ENCODE measurements at places on chromosomes 13 and 19.

GRCh38 chr19:49888510-49888824 is 8.2 kb downstream of the IL4I1 start:
- no peak overlapping the region for H3K27ac ChIP-seq
- H3K36me3 ChIP-seq: peaks cover 11% of the 10 kb centered on the region
- no peak overlapping the region for H3K4me3 ChIP-seq
- H3K4me1 ChIP-seq: no peaks in the 10 kb centered on the region
- no peaks in the 10 kb centered on the region for H3K27me3 ChIP-seq
- no peak for DNase-seq

DNA sequence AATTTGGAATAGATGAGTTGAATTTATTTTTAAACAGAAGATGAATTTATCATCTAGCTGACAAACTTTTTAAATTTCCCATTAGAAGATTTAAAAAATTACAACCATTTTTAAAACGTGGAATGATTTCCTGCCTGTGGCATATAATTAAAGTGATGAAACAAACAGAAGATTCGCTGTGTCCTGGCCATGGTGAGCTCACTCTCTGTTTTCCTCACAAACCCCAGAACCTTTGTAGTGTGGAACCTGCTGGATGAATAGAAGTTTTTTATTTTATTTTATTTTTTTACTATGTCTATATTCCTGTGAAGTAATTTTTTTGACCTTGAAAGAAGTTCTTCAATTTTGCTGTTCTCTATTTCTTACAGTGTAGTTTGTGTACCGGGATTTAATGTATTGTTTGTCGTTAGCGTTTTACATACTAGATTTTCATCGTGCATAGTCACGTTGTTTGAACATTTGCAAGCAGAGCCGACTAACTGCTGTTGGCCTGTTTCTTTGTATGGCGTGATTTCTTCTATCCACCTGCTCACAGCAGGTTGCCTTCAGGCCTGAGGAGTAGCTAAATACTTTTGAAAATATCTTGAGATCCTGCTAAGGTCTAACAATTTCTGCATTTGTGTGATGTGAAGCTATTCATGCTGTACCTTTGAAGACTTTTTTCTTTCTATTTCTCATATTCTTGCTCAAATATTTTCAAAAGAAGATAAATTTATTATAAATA is 149.2 kb downstream of the GGACT start:
- H3K4me1 ChIP-seq: peaks cover 11% of the 10 kb centered on the region
- no peak overlapping the region for H3K27ac ChIP-seq
- H3K4me3 ChIP-seq: no peak overlapping the region
- H3K27me3 ChIP-seq: no peaks in the 10 kb centered on the region

GRCh38 chr13:72694314-72694713 is 33.1 kb downstream of the MZT1 start:
- no peak overlapping the region for H3K4me3 ChIP-seq
- H3K27ac ChIP-seq: peak overlapping the region; percentile 47
- no peaks in the 10 kb centered on the region for H3K27me3 ChIP-seq
- peaks cover 20% of the 10 kb centered on the region for H3K4me1 ChIP-seq
- no peaks in the 10 kb centered on the region for H3K36me3 ChIP-seq

- H3K4me3 ChIP-seq: no peak overlapping the region
- no peak for DNase-seq
- peaks cover 3% of the 10 kb centered on the region for H3K4me1 ChIP-seq
- H3K27me3 ChIP-seq: no peaks in the 10 kb centered on the region
- no peak overlapping the region for H3K27ac ChIP-seq
- no peaks in the 10 kb centered on the region for H3K36me3 ChIP-seq
These were observed 36.2 kb downstream of the MYO9B start for GRCh38 chr19:17111766-17112165.

GRCh38 chr19:44782729-44783128 is 5.0 kb downstream of the CBLC start:
- no peaks in the 10 kb centered on the region for H3K27me3 ChIP-seq
- peak overlapping the region; percentile 39 for H3K27ac ChIP-seq
- H3K4me3 ChIP-seq: no peak overlapping the region
- H3K4me1 ChIP-seq: no peaks in the 10 kb centered on the region
- H3K36me3 ChIP-seq: no peaks in the 10 kb centered on the region

GRCh38 chr13:109884462-109884861 is 98.1 kb upstream of the IRS2 start:
- no peak overlapping the region for H3K27ac ChIP-seq
- no peaks in the 10 kb centered on the region for H3K36me3 ChIP-seq
- H3K4me1 ChIP-seq: peaks cover 9% of the 10 kb centered on the region
- no peak overlapping the region for H3K4me3 ChIP-seq
- H3K27me3 ChIP-seq: no peaks in the 10 kb centered on the region

- H3K27me3 ChIP-seq: peaks cover 24% of the 10 kb centered on the region
- H3K27ac ChIP-seq: no peak overlapping the region
- H3K4me1 ChIP-seq: no peaks in the 10 kb centered on the region
- peak; percentile 62 for DNase-seq
These were observed 28.8 kb upstream of the TUBGCP3 start for GRCh38 chr13:112616586-112617362.
